ENCODE measurements at places on chromosomes 13 and 19.

DNA sequence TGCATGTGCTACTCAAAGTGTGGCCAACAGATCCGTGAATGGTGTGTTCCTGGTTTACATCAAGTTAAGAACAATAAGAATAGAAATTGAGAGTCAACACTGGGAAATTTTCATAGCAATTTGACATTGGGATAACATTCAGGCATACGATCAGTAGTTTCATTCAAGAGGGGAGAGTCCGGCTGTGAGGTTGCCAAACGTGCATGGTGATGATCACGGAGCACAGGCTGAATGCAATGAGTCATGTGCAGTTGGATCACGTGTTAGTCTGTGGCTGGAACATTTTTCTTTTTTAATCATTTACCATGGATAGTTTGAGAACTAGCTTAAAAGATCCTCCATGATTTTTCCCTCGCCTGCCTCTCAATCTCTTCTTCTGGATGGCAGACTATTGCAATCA is 2.5 kb upstream of the DCT start:
- DNase-seq, result no peak

DNA sequence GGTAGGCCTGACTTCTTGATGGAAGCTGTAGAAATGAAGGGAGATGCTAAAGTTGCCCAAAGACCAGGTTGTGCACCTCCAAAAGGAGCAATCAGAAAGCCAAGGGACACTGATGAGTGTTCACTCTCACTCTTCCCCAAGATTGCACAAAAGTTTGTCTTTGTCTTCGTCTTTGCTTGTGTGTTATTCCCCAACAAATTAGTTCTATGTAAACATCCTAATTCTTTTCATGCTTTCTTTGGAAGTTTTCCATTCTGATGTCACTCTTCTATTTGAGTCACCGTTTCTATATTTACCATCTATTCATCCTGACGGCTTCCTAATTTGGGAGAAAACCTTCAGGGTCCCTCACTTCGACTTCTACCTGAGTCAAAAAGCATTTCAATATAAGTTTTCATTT is 3.7 kb upstream of the TMEM272 start:
- DNase-seq, result no peak

- no peak for DNase-seq
These were observed 284.0 kb downstream of the DNAJC15 start for GRCh38 chr13:43307221-43307920.

DNA sequence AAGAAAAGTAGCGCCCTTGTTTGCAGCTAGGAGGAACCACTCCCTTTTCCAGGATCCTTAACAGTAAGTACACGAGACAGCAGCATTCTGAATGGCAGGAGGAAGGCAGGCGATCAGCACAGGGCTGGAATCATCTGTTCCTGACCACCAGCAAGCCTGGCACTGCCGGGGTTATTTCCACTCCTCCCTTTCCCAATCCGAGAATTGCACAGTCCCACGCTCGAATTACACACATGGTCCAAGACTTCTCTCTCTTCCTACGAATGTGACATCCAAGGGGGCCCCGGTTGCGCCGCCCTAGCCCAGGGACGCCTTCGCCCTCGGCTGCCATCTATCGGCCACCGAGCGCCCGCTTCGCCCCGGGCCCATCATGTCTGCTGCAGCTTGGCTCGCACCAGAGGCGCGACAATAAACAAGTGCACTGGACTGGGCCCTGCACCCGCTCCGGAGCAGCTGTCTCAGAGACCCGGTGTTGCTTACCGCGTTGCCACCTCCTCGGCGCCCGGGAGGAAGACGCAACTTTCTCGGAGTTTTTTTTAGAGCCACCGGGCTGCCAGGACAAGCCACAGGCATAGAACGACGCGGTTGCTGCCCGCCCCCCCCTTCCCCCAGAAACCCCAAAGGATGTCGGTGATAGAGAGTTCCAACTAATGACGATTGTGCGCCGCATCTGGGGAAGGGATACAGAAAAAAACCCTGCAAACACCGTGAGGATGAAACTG is at the start of gene SLITRK5:
TSS of gene SLITRK5 (plus strand) at position 341 of the 722 bp plus-strand sequence. CDS start 4,018 bp downstream, outside the sequence.
- DNase-seq, result no peak

GRCh38 chr19:13835791-13836723 is 40.8 kb downstream of the ZSWIM4 start:
- DNase-seq, result no peak

DNA sequence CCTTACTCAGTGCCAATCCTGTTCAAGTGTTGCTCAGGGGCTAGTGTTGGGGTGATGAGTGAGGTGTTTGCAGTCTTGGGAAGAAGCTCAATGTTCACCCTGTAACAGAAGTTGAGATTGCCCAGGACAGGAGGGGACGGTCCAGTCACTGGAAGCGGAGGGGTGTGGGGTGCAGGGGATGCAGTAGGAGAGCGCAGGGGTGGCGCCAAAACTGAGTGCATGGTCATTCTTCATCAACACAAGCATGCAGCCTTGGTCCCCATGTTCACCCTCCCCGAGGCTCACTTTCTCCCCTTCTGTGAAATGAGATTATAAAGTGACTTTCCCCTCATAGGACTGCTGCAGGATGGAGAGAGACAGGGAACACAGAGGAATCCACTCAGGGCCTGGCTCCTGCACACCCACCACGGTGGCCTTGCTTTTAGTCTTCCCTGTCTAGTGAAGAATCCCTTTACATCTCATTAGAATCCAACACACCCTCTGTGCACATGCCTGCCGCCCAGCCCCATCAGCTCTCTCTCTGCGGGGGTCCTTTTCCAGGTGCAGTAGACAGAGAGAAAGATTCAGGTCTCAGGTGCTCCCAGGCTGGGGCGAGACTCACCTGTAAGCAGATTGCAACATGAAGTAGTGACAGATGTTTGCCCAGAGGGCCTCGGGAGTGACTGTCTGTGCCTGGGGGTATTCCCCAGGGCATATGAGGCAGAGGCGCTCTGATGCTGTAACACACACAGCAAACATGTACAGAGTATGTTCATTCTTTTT is 93.2 kb downstream of the TSHZ3 start:
- DNase-seq, result no peak

GRCh38 chr13:110305949-110306339 is 1.0 kb downstream of the COL4A1 start:
- DNase-seq, result no peak

GRCh38 chr13:46795321-46795720 is 1.6 kb downstream of the ESD start:
- DNase-seq, result no peak

DNA sequence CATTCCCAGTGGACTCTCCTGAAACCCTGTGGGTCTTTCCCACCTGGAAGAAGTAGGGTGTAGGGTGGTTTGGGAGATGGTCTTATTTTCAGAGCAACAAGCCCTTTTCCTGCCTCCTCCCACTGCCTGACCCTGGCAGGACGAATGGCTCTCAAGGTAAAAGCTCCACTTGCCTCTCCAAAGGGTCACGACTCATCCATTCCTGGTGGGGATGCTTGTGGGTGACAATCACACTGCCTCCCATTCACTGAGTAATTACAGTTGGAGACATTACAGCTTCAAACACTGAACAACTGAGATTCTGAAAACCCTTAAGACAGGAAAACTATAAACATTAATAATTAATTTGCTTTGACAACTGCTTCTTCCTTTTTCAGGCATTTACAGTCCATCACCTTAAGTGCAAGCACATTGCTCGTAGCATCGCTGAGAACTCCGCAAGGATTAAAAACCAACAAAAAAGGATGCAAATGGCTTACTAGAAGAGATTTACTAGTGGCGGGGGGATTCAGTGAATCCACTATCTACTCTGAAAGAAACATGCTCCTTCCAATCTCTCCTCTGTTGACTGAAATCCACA is 199.6 kb upstream of the IRS2 start:
- DNase-seq, result no peak

DNA sequence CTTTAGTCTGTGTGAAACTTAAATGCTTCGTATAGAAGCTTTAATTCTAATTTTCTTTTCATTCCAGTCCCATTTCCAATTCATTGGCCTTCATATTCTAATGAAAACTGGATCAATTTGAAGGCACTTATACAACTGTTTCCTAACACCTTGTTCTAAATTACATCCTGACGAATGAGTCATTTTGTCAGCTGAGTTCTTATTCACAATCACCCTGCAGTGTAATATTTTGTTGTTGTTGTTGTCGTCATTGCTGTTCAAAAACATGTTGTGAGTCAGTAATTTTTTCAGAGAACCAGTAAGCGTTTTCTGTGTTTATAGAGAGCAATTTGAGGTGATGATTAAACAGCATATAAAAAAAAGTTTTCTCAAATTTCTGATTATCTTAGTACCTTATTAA is 290.0 kb downstream of the PCDH9 start:
- DNase-seq, result no peak

- no peak for DNase-seq
These were observed 31.2 kb upstream of the KL start for GRCh38 chr13:32984857-32985626.

DNA sequence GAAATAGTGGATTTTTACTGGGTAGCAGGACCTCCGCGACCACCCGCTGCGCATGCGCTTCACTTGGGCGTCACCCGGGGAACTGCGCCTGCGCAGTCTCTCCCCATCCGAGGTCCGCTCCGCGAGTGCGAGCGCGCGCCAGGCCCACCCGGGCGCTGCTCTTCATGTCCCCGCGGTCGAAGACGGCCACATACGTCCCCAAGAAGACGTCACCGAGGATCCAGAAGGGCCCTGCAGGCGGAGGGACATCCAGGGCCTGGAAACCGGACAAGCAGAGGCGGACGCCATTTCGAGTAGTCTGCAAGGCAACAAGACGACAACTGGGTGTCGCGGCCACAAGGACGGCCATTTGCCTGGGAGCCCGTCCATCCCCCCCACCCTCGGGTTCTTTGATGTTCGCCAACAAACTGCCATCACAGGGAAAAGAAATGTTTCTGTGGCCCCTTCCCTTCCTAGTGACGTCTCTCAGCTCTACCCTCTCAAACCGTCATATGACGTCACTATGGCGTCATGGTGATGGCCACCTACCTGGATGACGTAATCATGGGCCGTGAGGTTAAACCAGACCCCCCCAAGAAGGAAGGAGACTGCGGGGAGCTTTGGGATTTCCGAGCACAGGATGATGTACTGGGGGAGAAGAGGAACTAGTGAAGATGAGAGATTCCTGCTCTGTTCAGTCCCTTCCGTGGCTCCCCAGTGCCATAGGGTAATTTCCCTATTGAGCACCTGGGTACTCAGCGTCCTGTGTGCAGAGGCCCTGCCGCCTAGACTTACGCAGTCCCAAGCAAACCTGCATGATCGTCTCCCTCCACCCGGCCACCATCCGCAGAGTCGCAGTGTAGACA is 6.7 kb downstream of the NAPSA start:
- DNase-seq, result no peak

DNA sequence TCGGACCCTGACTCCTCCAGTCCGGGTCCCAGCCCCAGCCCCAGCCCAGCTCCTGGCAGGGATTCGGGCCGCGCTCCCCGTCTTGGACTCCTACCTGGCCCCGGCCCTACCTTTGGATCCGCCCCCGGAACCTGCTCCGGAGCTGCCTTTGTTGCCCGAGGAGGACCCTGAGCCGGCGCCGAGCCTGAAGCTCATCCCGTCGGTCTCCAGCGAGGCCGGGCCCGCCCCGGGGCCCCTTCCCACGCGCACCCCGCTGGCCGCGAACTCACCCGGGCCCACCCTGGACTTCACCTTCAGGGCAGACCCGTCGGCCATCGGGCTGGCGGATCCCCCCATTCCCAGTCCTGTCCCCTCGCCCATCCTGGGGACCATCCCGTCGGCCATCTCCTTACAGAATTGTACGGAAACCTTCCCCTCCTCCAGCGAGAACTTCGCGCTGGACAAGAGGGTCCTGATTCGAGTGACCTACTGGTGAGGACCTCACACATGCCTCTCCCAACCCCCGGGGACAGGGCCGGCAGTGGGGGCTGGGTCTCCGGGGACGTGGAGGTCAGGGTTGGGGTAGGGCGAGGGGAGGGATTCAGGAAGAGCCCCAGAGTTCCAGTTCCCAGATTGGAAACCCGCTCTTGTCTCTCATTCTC is 732 bp downstream of the SELENOV start:
- no peak for DNase-seq
